ENCODE measurements at places on chromosomes 13 and 19.
A peak's percentile ranks its signal among the peaks of the same experiment; 100 is the strongest.

DNA sequence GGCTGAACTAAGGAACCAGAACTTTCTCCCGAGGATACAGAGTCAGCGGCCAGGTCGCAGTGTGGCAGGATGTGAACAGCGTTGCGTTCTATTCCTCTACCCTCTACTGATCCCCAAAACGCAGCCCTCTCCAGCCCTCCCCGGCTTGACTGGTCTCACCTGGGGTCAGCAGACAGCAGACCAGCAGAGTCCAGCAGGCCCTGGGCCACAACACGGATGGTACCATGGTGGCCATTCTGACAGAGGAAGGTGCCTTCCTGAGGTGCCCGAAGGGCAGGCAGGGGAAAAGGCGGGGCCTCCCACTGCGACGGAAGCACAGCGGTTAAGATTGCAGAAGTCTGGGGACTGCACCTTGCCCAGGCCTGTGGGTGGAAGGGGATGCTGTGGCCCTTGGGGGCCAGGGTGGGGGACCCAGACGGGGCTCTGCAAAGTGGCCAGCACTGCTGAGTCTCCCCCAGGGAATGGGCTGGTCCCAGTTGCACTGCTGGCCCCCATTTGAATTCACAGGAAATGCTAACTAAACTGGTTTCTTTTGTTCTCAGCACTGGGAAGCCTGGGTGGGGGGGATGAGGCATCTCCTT lies at the start of gene ICAM3:
TSS of gene ICAM3 (minus strand) at position 245 of the 581 bp plus-strand sequence. CDS start at position 235, 10 bp downstream.
- DNase-seq: no peak

- no peak for DNase-seq
Observed at GRCh38 chr19:10450191-10450852, 30.0 kb downstream of the PDE4A start.

GRCh38 chr13:31896427-31896826 lies 135.1 kb upstream of the FRY start:
- DNase-seq: peak; percentile 55

- DNase-seq: no peak
Observed at GRCh38 chr19:11390933-11391680, 7.0 kb upstream of the EPOR start.

DNA sequence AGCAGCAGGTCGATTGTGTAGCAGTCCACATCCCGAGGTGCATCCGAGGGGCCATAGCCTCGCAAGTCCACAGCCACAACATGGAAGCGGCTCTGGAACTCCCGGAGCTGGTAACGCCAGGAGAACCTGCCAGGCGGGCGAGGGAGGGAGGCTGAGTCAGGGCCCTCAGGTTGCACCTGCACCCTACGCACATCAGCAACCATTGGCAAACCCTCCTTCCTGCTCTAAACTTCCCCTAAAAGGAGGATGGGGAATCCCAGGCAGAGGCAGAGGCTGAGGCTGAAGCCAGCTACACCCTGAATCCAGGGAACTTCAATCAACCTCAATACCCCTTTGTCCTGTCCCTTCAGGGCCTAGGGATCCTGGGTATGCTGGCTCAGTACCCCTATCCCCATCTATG lies 977 bp downstream of the EPHX3 start:
- DNase-seq: no peak

DNA sequence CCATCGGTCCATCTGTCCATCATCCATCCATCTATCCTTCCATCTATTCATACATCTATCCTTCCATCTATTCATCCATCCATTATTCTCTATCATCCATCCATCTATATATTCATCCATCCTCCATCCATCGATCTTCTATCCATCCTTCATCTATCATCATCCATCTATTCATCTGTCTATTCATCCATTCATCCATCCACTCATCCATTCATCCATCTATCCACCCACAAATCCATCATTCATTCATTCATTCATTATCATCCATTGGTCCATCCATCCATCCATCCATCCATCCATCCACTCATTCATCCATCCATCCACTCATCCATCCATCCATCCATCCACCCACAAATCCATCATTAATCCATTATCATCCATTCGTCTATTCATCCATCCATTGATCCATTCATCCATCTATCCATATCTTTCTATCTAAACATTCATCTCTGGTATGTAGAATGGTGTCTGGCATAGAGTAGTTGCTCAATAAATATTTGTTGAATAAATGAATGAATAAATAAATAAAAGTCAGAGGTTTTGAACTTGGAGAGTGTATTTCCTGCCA lies 36.6 kb downstream of the ZNF536 start:
- DNase-seq: no peak

DNA sequence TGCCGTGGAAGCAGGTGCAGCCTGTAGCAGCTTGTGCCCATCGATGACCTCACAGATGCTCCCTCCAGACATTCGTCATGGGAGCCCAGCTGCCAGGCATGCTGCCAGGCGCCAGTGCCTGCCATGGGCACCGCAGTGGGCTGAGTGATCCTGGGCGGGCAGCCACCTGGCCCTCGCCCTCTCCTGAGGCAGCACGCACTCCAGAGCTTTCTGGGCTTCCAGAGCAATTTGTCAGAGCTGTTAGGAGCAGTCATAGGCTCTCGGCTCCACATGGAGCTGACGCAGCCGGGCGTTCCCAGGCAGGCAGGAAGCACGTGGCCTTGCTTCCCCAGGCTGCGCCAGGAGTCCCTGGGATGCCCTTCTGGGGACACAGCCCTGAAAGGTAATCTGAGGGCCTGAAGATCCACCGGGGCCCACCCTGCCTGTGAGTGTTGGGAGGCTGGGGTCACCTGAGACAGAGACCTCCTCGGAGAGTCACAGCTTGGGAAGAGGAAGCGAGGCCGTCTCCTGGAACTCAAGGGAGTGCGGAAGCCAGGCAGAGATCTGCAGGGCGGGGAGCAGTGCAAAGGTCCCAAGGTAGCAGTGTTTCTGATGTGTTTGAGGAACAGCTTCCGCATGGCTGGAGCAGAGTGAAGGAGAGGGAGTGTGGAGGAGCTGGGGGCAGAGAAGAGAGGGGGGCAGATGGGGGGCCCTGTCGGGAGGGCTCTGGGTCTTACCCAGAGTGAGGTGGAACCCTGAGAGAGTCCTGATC lies 50.6 kb downstream of the DPF1 start:
- peak; percentile 58 for DNase-seq

GRCh38 chr13:35481777-35482176 lies 5.3 kb upstream of the MAB21L1 start:
- DNase-seq: no peak

GRCh38 chr19:38089440-38089839 lies 134.6 kb downstream of the DPF1 start:
- DNase-seq: no peak

- no peak for DNase-seq
Observed at GRCh38 chr13:33840402-33840801, 22.5 kb downstream of the RFC3 start.

GRCh38 chr13:114071991-114072390 lies 60.4 kb downstream of the RASA3 start:
- DNase-seq: no peak

GRCh38 chr13:29484236-29484635 lies 111.3 kb downstream of the SLC7A1 start:
- DNase-seq: peak; percentile 93

DNA sequence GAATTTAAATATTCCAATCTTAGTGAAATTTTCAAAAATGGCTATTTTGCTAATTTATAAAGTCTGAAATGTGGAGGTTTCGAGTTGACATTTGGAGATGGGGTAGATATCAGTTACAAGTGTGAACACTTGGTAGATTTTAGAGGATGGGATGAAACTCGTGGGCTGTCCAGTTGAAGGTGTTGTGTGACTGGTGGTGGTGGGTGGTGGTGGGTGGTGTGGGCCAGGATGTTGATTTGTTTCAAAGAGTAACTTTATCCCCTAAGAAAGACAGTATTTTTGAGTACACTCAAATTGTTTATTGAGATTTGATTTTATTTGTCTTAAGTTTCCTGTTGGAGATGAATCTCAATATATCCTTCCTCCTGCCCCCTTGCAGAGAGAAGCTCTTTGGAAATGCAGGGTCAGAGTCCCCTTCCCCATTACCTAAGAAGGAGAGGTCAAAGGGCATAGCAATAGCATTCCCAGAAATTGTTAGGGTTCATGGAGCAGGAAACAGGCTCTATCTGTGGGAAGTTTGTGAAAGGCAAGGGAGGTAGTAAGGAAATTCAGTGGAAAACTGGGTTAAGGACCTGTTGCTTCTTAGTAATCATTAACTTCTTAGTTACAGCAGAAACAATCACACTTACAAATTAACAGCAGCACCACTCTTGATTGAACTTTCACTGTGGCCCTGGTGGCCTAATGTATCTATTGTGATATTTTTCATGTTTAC lies 133.6 kb upstream of the RNF113B start:
- no peak for DNase-seq

DNA sequence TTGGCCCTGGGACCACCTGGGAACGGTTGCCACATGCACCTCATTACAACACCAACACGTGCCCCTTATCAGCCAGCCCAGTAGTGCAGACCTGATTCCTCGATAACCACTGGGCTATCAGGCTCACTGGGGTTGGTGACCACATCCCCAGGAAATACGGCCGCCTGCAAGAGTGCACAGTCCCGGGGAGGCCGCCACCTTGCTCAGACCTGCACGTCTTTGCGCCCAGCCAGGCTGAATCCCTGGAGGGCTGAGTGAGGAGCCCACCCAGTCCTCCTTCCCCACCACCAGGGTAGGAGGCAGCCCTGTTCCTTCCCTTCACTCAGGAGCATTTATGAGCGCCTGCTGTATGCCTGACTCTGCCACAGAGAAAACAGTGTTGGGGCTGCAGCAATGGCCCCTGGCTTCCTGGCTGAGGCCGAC lies 67.8 kb downstream of the CEBPG start:
- no peak for DNase-seq

GRCh38 chr13:40571338-40571963 lies 95.0 kb downstream of the FOXO1 start:
- DNase-seq: peak; percentile 25

DNA sequence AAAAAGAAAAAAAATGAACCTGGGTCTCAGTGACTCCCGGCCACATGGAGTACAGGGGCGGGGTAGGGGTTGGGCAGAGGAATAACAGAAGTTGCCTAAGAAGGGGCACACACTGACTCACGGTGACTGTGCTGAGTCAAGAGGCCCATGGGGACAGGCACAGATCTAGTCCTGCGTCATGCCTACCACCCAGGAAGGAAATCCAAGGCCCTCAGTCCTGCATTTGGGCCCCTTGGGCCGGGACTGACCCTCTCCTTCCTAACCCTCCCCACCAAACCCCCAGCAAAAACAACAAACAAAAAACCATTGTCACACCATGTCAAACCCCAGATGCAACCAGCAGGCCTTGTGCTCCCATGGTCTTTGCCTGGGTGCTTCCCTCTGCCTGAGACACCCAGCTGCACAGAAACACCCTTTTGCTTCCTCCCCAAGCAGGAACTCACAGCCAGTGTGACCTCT lies 9.6 kb upstream of the NOTCH3 start:
- no peak for DNase-seq

- peak; percentile 12 for DNase-seq
Observed at GRCh38 chr19:2302319-2303210, 5.4 kb downstream of the LINGO3 start.

DNA sequence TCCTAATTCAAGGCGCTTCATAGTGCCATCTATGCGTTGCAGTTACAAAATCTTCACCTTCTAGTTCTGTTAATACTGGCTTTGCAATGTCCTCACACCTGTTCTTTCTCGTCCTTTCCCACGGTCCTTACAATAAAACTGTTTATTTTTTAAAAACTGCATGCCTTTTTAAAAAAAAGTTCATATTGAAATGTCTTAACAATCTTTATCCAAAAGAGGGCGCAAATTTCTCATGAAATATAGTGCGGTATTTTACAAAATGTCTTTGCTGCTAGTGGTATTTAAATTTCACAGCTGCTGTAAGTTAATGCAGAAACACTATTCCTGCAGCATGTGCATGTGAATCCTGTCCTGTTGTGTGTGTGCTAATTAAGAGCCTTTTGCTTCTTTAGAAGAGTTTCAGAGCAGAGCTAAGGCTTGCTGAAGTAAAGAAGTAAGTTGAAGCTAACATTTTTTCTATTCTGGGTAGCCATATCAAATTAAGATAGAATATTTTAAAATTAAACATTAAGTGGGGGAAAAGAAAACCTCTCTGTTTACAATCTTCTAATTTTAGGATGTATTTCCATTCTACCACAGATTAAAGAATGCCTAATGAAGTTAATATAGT lies 15.8 kb upstream of the CLDN10 start:
- no peak for DNase-seq

GRCh38 chr19:32404933-32405430 lies 588 bp upstream of the DPY19L3 start:
- no peak for DNase-seq

DNA sequence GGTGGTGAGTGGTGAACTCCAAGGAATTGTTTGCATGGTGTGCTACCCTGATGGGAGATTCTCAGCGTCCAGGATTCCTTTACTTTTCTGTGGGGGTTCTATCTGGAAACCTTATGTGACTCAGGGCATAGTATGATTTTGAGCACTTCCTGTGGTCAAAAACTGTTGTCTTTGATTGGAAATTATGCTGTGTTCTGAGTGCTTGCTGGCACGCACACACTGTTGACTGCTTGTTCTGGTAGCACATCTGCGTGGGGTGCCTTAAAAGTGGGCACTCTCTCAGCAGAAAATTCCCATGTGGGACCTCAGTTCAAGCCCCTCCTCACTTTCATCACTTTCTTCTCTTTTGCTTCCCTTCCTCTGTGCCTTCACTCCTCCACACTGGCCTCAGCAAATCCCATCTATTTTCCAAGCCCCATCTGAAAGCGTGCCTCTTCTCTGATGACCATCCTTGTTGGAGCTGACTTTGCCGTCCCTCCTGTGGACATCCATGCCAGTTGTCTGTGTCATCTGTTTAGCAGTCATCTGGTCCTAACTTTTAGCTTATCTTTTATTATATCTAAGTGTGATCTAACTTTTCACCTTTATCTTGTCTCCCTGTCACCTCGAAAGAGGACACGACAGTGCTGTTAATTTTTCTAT lies 56.4 kb upstream of the NPAS1 start:
- no peak for DNase-seq

GRCh38 chr19:14021474-14021873 lies 6.5 kb upstream of the RLN3 start:
- no peak for DNase-seq

DNA sequence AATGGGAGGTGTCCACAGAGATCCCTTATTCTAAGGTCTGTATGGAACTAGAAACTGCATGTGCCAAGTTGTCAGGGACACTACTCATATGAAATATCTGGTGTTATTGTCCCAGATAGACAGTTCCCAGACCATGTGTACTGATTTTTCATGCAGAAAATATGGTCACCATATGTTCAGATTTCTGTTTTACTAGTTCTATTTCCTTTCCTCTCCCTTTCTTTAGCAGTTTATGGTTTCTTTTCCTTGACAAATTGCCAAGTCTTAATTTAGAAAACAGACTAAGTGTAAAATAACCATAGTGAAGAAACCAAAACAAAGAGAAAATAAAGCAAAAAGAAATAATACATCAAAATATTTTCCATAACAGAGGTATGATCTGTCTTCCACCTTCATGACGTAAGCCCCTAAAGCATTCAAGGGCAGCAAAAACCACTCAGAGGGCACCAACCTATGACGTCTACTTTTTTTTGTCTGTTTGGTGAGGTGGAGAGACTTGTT lies 248.5 kb downstream of the KCTD12 start:
- DNase-seq: no peak
